Activated gamma-delta T cell treated with anti-CD3 and anti-CD28 coated beads, Interleukin-2, amount 50 U/mL, for 16 hours (primary cell): ENCODE measurements at places on chromosomes 4 and X.

DNA sequence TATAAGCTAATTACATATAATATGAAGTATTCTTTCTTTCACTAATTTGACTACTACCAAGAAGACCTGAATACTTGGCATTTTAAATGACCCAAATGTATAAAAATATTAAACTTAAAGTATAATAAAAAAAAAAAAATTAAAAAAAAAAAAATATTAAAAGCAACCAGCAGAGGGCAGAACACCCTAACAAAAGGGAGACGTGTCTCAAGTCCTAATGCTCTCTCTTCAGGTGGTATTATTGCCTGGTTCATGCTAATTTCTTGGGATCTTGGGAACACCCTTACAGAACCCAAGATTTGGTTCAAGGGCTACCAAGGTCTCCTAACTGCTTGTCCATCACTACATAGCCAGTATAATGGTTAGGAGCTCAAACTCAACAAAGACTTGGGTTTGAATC, 754.8 kb downstream of the RAB28 start:
- DNase-seq: no peak

DNA sequence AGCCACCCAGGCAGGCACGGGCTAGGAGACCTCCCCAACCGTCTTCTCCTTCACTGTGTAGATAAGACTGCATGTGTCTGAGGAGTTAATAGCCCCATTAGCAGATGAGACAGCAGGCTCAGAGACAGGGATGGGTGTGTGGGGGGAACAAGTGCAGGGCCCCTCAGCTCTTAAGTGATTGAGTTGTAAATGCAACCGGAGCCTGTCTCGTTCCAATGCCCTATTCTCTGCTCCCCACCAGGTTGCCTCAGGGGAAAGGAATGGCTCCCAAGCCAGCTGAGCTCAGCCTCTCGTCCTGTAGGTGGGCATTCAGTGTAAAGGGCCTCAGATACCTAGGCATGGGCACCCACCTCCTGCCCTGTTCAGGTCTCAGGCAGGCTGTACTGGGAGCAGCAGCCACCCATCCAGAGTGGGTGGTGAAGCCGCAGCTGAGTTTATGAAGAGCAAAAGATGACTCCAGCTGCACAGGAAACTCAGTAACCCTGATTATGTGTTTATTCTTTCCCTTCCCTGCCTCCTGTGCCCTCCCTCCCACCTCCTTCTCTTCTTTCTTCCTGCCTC, 87.3 kb downstream of the PJA1 start:
- no peak for DNase-seq

DNA sequence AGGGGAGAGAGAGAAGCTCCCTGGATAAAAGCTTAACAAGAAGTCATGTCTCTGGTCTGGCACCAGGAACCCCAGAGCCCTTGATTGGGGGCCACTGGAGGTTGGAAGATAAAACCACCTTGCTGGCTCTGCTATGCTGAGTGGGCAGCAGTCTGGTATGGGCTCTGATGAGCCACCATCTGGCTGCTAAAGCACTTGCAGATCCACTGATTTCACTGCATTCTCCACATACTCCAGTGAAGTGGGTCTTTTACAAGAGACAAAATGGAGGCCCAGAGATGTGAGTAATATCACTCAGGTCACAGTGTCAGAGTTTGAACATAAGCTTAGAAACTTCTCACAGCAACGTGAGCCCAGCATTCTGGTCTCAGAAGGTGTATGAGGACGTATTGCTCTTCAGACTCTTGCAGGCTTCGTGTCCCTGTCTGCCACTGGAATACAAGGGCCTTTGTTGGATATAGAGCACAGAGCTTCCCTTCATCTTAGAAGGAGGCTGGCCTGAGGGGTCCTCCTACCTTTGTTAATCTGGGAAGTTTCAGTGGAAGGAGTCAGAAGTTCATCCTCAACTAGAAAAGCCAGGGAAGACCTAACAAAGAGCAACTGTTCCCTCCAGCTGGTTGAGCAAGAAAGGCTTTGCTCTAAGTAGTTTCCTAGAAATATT, 11.8 kb downstream of the CLDN2 start:
- no peak for DNase-seq

GRCh38 chr4:56655209-56655626, 25.9 kb downstream of the HOPX start:
- no peak for DNase-seq

GRCh38 chr4:78059524-78059889, 2.4 kb downstream of the FRAS1 start:
- no peak for DNase-seq

GRCh38 chrX:154440623-154441357, 3.2 kb upstream of the FAM50A start:
- no peak for DNase-seq

DNA sequence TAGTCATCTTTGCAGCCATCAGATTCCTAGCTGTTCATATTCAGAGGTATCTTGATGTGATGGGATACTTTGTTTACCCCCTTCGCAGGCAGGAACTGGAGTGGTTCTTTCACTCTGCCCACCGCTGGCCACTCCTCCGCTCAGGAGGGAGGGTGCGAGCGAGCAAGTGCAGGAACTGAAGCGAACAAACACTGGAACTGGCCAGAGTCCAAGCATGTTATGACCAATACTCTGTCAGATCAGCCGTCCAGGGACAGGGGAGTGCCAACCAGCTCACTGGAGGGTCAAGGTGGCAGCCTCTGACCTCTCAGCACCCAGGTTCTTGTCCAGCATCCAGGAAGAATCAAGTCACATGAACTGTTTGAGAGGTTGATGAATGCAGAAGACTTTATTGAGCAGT, 18.0 kb upstream of the MANBA start:
- no peak for DNase-seq

DNA sequence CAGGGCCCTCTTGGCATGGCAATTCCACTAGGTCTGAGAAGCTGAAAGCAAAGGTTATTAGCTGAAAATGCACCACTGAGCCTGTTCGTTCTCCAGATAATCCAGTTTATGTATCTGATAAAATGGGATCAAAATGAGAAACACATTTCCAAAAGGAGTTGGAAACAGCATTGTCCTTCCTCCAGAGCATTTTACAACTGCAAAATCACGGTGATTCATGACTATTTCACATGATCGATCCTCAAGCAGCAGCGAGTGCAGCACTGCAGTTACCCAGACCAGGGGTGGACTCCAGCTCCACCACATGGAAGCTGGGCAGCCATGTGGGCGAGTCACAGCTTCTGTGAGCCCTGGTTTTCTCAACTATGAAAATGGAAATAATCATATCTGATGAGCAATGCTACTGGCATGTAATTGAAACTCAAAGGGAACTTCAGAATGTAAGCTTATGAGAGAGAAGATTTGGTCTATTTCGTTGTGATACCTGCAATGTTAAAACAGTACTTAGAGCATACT, 78.7 kb upstream of the MSX1 start:
- no peak for DNase-seq

DNA sequence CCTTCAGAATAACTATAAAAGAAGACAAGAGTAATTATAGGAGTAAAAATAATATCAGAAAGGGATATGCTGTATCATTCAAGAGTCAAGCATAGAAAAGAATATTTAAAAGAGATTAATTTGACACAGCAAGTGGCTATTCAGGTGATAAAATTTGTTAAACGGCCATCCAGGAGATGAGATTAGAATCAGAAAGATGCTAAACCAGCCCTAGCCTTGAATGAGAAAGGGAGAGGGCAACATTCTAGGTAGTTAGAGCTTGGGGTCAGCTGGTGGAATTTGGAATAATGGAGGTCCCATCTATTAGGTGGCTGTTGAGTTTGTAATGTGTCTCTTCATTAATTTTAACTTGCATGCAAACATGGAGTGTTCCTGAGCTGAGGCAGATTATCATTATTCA, 350.5 kb upstream of the PABPC4L start:
- DNase-seq: no peak

GRCh38 chr4:140186651-140187315, 32.8 kb upstream of the MAML3 start:
- no peak for DNase-seq

- DNase-seq: no peak
These were observed 56.2 kb downstream of the AWAT2 start for GRCh38 chrX:69993494-69993893.

- DNase-seq: no peak
These were observed 179.4 kb downstream of the DCHS2 start for GRCh38 chr4:154312246-154312645.

DNA sequence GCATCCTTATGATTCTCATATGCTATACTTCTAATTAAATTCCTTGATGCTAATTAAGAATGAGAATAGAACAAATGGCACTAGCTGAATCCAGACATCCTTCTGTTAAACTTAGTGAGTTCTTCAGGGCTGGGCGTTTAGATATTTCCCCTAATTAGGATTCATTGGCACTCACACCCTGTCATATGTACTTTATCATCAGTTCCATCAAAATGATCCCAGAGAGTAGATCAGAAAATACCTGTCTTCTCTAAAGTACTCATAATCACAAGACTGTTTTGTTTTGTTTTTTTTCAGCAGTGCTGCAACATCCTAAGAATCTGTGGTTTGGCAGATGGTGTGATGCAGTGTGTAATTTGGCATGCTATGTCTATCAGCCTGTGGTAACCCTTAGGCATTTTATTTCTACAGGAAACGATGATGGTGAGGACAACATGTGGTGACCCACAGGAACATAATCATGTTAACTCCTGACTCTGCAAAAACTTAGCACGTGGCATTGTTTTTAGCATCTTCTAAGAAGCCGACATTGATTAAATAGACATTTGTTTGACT, 2528.4 kb downstream of the ARAP2 start:
- no peak for DNase-seq

- no peak for DNase-seq
These were observed 1871.5 kb downstream of the ARAP2 start for GRCh38 chr4:34372815-34373214.

- DNase-seq: no peak
These were observed 67.7 kb upstream of the PGRMC2 start for GRCh38 chr4:128355305-128355704.

GRCh38 chr4:152307669-152308068, 228.2 kb downstream of the FBXW7 start:
- DNase-seq: no peak

DNA sequence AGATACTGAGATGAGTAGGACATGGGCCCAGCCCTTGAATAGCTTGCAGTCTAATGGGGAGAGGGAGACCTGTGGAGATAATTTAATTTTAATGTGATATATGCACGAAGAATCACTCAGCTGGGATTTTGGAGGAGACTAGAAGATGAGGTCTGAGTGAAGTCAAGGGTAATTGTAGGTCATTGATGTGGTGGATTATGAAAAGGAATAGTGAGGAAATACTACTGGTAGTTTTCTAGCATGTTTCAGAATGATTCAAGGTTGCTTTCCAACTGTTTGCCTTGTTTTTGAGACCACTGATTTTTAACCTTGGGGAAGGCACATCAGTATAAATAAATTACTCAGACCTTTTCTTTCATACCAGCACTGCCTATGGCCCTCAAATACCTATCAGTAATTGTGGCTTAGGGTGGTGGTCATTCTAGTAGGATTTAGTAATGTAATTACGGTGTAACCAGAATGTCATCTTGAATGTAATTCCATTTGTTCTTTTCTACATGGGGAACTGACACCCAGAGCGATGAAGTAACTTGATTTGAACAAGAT, 25.6 kb downstream of the PTTG2 start:
- no peak for DNase-seq

- DNase-seq: no peak
These were observed 595 bp downstream of the KLHL34 start for GRCh38 chrX:21657318-21658151.

- no peak for DNase-seq
These were observed 81.7 kb downstream of the SNCA start for GRCh38 chr4:89755220-89755619.
